Stimulated activated CD4-positive, alpha-beta T cell treated with anti-CD3 and anti-CD28 coated beads, TNF-alpha, amount 100 ng/mL, for 24 hours (primary cell): ENCODE measurements at places on chromosomes 7 and 10.
A peak's percentile ranks its signal among the peaks of the same experiment; 100 is the strongest.

GRCh38 chr10:67923551-67923950 lies 39.1 kb downstream of the SIRT1 start:
- DNase-seq = no peak

- DNase-seq = no peak
Measured at GRCh38 chr7:109879287-109879828, 1211.6 kb upstream of the LRRN3 start.

GRCh38 chr7:16416289-16417282 lies 4.8 kb downstream of the CRPPA start:
- no peak for DNase-seq

DNA sequence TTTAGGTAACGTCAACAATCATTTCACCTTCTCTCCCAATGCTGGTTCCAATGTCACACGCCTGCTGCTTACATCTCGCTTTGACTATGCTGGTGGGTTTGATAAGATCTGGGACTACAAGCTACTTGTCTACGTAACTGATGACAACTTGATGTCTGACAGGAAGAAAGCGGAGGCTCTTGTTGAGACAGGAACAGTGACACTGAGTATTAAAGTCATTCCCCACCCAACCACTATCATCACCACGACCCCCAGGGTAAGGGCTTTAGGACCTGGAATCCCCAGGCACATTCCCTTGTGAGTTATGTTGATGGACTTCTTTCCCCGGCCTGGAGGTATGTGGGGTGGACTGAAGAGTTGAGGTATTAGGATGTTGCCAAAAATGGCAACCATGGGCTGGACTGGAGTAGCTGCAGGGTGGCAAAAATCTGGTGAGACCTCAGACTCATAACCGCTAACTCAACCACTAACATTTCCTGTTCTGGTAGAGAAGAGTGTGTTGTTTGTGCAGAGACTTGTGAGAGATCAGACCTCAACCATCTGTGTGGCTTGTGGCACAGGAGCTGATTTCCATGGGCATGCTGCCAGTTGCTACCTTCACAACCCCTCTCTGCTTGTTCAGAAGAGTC lies 59.2 kb downstream of the CDHR3 start:
- DNase-seq = no peak

GRCh38 chr10:73965890-73966768 lies 31.8 kb upstream of the VCL start:
- no peak for DNase-seq

DNA sequence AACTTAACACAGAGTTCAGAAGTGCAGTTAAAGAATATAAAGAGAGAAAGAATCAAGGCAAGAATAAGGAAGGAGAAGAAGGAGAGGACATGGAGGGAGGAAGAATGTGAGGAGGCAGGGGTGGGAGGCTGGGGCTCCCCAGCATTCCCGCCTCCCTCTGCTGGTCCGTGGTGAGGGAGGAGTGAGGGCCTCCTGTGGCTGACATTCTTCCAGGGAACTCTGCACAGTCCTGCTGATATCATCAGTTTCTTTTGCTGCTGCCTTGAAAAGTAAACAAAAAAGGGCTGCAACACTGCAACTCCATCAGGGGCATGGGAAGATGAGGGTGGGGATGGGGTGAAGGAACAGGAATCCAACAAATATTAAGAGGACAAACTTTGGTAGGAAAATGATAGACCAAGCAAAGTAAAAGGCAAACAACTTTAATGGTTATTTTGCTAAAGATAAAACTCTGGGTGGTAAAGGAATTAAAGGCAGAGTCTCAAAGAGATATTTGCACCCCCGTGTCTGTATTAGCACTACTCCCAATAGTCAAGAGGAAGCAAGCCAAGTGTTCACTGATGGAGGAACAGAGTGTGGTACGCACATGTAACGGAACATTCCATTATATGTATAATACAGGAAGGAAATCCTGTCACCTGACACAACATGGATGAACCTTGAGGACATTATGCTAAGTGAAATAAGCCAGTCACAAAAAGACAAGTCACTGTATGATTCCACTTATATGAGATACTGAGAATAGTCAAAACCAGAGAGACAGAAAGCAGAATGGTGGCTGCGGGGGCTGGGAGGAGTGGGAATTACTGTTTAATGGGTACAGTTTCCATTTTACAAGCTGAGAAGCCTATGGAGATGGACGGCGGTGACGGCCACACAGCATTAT lies 8.0 kb upstream of the SPOCK2 start:
- peak; percentile 58 for DNase-seq

- no peak for DNase-seq
Measured at GRCh38 chr10:104322416-104322782, 15.9 kb downstream of the ITPRIP start.

GRCh38 chr7:102836191-102836919 lies 76.4 kb upstream of the LRRC17 start:
- DNase-seq = no peak

DNA sequence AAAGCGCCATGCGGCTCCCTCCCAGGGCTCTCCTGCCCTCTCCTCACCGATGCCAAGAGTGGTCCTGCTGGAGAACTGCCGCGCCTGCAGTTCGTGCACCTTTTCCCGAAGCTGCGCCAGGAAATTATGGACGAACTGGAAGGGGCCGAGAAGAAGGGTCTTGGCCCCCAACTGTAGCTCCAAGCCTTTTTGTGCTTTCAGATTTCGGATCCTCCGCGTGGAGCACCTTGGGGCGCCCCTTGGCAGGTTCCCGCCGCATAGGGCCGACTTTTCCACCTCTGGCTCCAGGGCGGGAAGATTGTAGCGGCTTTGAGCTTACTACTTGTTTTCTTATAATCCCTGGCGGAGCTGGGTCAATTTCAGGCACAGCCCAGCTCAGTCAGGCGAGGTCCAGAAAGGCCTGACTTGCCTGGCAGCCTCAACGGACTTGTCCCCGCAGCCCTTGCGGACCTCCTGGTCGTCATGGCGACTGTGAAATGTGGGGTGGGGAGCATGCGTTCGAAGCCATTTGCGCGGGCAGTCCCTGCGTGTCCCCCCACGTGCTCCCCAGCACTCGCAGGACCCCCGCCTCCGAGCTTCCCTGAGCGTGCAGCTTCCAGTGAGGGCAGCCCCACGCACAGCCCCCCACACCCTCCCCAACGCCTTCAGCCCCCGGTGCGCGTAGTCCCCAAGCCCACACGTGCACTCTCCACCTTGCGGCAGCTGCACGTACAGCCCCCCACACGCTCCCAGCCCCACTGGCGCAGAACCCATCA lies 129.9 kb downstream of the KBTBD2 start:
- DNase-seq = no peak

DNA sequence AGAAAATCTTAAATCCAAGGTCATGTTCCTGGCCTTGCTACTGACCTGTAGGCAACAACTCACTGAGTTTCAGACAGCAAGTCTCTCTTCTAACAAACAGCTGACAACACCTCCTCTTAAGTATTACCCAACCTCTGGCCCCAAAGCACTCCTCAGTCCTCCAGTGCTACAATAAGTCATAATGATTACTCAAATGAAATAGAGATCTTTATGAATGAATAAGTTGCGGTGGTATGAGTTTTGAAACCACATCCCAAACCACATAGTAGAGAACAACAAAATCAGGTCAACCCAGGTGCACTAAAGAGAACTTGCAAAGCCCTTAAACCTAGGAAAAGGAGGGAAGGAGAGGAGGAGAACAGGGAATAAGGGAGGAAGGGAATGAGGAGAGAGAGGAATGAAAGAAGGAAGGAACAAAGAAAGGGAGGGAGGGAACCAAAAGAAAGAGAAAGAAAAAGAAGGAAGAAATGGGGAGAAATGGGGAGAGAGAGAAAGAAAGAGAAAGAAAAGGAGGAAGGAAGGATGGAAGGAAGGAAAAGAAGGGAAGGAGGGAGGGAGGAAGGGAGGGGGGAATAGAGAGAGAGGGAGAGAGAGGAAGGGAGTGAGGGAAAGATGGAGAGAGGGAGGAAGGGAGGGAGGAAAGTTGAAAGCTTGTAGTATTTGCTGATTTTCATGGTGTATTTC lies 142.8 kb upstream of the CALCR start:
- DNase-seq = no peak

DNA sequence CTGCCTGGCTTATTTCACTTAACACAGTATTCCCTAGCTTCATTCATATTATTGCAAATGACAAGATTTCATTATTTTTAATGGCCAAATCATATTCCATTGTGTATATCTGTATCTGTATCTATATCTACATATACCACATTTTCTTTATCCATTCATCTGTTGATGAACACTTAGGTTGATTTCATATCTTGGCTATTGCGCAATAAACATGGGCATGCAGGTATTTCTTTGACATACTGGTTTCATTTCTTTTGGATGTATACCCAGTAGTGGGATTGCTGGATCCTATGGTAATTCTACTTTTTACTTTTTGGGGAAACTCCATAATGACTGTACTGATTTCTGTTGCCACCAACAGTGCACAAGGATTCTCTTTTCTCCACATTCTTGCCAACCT lies 68.9 kb upstream of the CREB5 start:
- no peak for DNase-seq

DNA sequence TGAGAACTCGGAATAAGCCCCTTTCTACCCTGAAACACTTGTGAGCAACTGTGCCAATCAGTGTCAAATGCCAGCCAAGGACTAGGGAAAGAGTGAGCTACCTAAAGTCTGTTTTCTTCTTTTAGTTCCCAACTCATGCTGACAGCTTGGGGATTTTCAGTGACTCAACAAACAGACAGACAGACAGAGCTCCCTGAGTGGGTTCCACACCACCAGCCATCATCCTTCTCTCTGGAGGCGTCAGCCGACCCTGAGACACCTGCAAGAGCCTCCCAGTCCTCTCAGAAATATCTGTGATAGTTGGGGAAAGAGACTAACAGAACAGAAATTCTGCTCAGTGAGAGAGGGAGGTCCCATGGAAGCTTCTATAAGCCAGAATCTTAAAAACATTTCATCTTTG lies 49.5 kb downstream of the GATA3 start:
- no peak for DNase-seq

- no peak for DNase-seq
Measured at GRCh38 chr7:30751696-30752273, at the start of gene INMT. Gene INMT (plus strand): TSS chr7:30752135. CDS start chr7:30752151, 16 bp downstream.

GRCh38 chr10:9068003-9068402 lies 1013.5 kb downstream of the GATA3 start:
- DNase-seq = no peak

GRCh38 chr10:14374745-14375445 lies 44.2 kb upstream of the FRMD4A start:
- no peak for DNase-seq
